Esophagus mucosa (tissue), 1 donor: ENCODE measurements at places on chromosomes 16 and 17.
A peak's percentile ranks its signal among the peaks of the same experiment; 100 is the strongest.

GRCh38 chr17:48678141-48678971 lies 44.0 kb downstream of the PRAC1 start:
- peak; percentile 87 for ATAC-seq

- no peak for ATAC-seq
These were observed 139.4 kb downstream of the CCDC182 start for GRCh38 chr17:57605675-57606105.

DNA sequence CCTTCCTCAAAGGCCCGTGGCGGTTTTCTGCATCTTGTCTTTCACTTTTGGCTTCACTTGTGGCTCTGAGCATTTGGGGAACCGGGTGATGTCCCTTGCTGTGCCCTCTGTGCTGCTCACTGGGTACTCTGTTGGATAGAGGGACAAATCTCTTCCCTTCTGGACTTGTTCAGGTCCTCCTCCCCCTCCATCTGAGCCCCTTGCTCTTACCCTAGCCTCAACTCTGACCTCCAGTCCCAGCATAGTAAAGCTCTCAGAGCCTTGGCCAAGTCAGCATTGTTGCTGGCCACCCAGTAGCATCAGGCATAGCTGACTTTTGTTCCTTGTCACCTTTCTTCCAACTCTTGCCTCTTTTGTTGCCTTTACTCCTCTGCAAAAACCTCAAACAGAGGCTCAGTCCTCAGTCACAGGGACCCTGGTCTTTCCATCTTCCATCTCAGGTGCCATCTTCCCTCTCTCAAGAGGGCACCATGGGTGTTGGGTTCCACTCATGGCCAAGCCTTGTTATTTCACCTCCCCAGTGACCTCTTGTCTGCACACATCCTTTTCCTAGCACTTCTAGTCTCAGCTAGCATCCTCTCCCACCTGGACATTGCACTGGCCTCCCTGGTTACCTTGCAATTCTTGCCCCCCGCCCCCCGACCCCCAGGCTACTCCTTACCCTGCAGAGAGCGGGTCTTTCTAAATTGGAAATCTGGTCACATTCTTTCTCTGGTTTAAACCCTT lies 393 bp upstream of the PSMB10 start:
- ATAC-seq: no peak

DNA sequence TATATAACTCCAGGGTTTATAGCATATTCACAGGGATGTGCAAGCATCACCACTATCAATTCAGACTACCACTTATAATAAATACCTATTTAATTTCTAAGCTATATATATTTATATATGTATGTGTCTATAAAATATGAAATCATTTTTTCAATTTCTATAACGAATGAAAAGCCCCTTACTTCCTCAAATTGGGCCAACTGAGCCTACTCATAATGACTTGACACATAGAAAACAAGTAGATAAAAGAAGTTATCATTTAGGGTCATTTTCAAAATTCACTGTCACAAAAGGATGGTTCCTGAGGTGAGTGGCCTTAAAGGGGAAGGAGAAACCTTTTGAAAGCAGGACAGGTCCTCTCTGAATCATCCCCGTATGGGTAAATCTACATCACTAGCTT lies 114.1 kb downstream of the ADCY9 start:
- no peak for ATAC-seq

GRCh38 chr16:88356727-88357199 lies 26.0 kb upstream of the ZNF469 start:
- ATAC-seq: peak; percentile 7

- ATAC-seq: no peak
These were observed 3.1 kb upstream of the MIF4GD start for GRCh38 chr17:75273977-75274708.

DNA sequence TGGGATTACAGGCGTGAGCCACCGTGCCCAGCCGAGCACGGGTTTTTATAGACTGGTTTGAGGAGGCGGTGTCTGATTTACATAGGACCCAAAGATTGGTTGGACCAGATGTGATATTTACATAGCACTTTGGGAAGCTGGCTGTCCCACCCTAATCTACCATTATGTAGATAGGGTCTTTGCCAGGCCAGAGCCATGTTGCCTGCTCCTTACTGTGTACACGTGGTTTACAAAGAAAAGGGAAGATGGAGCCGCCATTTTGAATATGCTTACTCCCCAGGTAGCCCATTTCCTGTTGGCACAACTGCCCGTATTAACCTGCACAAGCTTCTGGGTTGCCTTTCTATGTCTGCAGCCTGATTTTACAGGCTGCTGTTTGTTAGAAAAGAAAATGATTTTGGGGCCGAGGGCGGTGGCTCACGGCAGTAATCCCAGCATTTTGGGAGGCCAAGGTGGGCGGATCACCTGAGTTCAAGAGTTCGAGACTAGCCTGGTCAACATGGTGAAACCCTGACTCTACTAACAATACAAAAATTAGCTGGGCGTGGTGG lies 89.9 kb upstream of the EEF2KMT start:
- ATAC-seq: no peak

DNA sequence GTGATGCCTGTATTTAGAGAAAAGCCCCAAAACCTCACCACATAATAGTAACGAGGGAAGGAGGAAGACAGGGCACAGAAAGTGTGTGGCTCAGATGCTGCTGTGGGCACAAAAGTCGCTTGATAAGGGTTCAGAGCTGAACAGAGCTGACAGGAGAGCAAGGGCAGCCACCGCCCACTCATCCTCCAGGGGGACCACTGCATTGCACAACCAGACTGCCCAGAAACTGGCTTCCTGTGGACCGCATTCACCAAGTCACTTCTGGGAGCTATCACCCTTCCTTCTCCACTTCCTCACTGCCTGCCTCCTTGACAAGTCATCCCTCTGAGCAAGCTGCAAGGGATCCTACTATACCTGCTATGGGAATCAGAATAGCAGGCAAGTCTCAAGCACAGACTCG lies 512.4 kb upstream of the CDH11 start:
- no peak for ATAC-seq

DNA sequence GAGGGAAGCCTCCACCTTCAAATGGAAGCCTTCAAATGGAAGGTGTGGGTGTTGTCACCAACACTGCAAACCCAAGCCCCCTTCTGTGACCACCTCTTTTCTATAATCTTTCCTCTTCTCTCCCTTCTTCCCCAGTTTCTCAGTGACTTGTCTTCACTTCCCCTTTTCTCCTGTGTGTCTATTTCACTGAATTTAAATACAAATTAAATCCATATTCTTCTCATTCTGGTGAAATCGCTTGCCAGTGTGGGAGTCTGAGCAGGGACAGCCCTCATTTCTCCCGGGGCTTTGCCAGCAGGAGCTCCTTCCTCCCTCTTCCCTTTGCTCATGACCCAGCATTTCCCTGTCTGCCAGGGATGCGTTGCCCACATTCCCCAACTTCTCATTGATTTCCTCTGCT lies 6.4 kb upstream of the ITGAX start:
- no peak for ATAC-seq

DNA sequence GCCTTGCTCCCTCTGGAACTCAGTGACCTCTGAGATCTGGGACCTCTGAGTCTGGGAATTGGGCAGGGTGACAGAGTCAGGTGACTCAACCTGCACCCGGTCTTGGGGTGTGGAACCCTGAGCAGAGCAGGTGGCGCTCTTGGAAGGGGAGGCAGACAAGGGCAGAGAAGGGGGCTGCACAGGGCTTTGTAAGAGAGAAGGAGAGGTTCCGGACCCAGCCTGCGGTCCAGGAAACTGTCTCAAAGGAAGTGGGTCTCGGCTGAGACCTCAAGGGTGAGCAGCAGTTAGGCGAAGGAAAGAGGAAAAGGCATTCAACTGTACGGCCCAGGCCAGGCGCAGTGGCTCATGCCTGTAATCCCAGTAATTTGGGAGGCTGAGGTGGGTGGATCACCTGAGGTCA lies 10.0 kb upstream of the RIPOR1 start:
- ATAC-seq: no peak

DNA sequence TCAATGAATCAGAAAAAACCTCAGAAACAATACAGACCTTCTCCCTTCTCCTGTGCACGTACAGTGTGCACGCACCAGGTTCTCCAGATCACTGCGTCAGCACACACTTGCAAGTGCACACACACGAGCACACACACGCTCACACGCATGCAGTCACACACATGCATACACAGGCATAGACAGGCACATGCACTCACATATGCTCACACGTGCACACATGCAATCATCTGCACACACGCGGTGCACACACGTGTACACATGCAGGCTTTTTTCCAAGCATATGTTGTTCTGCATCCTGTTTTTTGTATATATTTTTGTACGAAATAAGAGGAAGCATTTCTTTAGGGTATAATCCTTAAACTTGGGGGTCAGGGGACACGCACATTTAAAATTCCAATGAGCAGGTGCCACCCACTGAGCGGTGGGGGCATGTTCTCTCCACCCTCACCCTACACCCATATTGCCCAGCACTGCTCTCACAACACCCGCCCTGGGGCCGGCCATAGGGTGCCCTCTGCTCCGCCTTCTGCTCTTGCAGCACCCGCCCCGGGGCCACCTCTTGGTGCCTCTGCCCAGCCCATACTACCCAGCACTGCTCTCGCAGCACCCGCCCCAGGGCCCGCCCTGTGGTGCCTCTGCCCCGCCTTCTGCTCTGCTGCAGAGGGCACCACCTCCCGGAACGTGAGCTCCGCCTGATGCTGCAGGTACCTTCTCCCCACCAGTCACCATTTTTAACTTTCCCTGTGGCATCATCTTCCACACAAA lies 20.9 kb downstream of the KLHDC4 start:
- ATAC-seq: peak; percentile 53

DNA sequence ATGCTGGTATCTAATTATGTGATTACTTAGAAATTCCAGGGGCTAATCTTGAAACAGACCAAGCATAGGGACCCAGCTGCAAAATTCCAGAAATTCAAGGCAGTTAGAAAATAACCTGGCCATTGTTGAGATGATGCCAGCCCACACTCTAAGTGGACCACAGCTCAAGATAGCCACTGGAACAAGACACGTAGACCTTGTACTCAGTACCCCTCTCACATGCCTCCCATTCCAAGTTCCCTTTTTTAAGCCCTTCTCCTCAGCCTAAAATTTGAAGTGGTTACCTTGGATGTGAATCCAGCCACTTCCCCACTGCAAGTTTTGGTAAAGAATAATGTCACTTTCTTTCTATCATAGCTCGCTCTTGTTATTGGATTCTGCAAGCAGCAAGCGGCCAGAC lies 4.1 kb upstream of the ZNF19 start:
- ATAC-seq: no peak

DNA sequence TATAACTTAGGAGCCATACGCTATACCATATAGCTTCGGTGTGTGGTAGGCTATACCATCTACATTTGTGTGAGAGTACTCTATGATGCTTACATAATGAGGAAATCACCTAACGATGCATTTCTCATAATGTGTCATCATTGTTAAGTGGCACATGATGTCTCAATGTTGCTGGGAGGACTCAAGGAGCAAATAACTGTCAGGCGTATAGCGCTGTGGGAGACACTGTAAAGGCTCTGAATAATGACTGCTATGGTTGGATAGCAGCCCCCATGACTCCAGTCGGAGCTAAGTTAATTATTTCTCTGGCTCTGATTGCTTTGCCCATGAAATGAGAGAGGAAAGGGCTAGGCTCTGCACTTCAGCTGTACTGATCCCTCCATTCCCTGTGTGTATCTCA lies 197.2 kb downstream of the RGS9 start:
- ATAC-seq: no peak

DNA sequence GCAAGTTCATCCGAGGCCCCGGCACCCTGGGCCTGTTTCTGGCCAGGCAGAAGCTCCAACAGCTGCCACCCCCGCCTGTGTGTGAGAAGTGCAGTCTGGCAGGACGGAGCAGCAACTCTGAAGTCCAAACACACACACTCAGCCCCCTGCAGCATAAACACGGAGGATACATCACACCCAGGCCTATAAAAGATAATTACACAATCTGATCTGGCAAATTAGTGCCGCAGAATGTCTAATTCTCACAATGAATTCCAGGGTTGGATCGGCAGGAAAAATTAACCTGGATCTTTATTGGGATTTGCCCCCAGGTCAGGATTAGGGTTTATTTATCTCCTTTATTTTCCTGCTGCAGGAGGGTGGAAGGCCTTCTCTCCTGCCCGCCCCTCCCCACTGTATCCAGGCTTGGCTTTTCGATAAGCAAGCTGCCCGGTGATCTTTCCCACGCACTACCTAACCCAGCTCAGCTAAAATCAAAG lies 311.4 kb downstream of the SOX9 start:
- ATAC-seq: no peak

DNA sequence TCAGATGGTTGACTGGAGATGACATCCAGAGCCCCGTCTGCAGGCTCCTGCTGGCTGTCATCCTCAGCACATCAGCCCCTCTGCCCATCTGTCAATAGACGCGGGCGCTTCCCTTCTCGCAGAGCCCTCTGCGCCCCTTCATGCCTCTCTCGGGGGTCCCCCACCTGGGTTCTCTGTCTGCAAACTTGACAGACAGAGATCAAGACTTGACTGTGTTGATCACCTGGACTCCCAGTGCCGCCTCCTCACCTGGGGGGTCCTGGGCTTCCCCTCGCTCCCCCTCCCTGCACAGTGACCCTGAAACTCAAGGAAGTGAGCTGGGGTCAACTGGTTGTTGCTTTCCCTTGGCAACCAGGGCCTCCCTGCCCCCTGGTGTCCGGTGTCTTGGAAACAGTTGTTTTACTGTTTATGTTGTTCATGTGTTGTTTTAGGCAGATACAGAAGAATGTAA lies 31.9 kb downstream of the RNF213 start:
- ATAC-seq: no peak

- no peak for ATAC-seq
These were observed 361.8 kb upstream of the CDH5 start for GRCh38 chr16:66004699-66005098.

GRCh38 chr16:2154533-2155090 lies 970 bp upstream of the TRAF7 start:
- ATAC-seq: no peak

- no peak for ATAC-seq
These were observed 83.3 kb upstream of the IRX3 start for GRCh38 chr16:54369861-54370260.

GRCh38 chr17:48996722-48997102 lies 473 bp upstream of the IGF2BP1 start:
- no peak for ATAC-seq

GRCh38 chr17:77782201-77782600 lies 176.3 kb upstream of the TNRC6C start:
- no peak for ATAC-seq

GRCh38 chr17:8964801-8965393 lies 610 bp downstream of the PIK3R5 start:
- ATAC-seq: peak; percentile 9
